ENCODE measurements at places on chromosomes 11 and 22. TPM values are rescaled to one million over a fixed set of nuclear protein-coding genes. Genes with fewer than 3 reads are reported as not detected.

Gene MYH9
- total RNA-seq = 403 TPM

Gene PKDREJ
- not detected for total RNA-seq

Gene SAA4
- not detected for total RNA-seq

Gene MOV10L1
- total RNA-seq = 2.1 TPM

Gene ART1
- not detected for total RNA-seq

Gene COMT
- total RNA-seq = 349 TPM

Gene OLFML1
- 5.6 TPM for total RNA-seq

Gene MIAT
- total RNA-seq = 0.32 TPM

Gene RNF215
- 14.8 TPM for total RNA-seq

Gene CRYBA4
- total RNA-seq = not detected

Gene C11orf87
- total RNA-seq = not detected

Gene APOBEC3A
- total RNA-seq = not detected

Gene CLDN5
- 40.5 TPM for total RNA-seq

Gene CASP5
- total RNA-seq = not detected

Gene MUC6
- not detected for total RNA-seq

Gene FOLH1
- not detected for total RNA-seq

Gene OR51F2
- total RNA-seq = not detected

Gene OR6A2
- 0.65 TPM for total RNA-seq

Gene RELT
- total RNA-seq = 5.3 TPM

Gene MRGPRF
- total RNA-seq = 4.9 TPM

Gene ARHGEF17
- total RNA-seq = 22.6 TPM

Gene OTOG
- not detected for total RNA-seq

Gene OR51B4
- not detected for total RNA-seq

Gene CHRM4
- total RNA-seq = 0.18 TPM

Gene SCGB1D2
- not detected for total RNA-seq

Gene SYNGR1
- total RNA-seq = 13.0 TPM

Gene DCHS1
- total RNA-seq = 1.9 TPM

Gene TAGLN
- 3,420 TPM for total RNA-seq

Gene CD6
- total RNA-seq = not detected

Gene CNIH2
- total RNA-seq = not detected

Gene TSG101
- total RNA-seq = 120 TPM

Gene RFPL2
- not detected for total RNA-seq

Gene TMEM25
- total RNA-seq = 4.2 TPM

Gene KDM4E
- not detected for total RNA-seq

Gene CSF2RB
- total RNA-seq = 2.6 TPM

Gene MAJIN
- not detected for total RNA-seq

Gene TYR
- not detected for total RNA-seq

Gene ADM
- total RNA-seq = 1,020 TPM

Gene LARGE2
- total RNA-seq = not detected

Gene USP28
- total RNA-seq = 17.7 TPM

Gene OR51I1
- total RNA-seq = not detected

Gene TRIM48
- not detected for total RNA-seq

Gene SYT12
- total RNA-seq = under 0.01 TPM

Gene TEX12
- not detected for total RNA-seq

Gene SDHAF2
- total RNA-seq = 24.6 TPM

Gene FJX1
- total RNA-seq = 40.8 TPM

Gene OR2AT4
- total RNA-seq = not detected

Gene DYNC2H1
- total RNA-seq = 13.4 TPM

Gene MMP13
- total RNA-seq = not detected

Measured in cardiac atrium fibroblast (primary cell).